ENCODE measurements at places on chromosomes 3 and 15.
A peak's percentile ranks its signal among the peaks of the same experiment; 100 is the strongest.

DNA sequence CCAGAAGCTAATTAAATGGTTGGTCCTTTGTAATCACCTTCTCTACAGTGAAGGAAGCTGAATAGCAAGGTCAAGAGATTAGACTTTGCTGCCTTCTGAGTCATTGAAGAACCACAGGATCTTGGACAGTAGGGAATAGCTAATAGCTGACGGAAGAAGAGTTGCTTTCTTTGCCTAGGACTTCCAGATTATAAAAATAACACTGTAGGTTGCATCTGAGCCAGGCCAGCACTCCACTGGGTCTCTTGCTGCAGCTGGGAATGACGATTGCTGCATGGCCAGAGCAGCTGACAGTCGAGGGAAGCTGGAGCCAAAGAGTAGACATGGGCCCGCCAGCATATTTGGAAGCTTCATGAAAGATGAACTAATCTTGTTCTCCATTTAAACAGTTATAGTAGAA is 81.5 kb upstream of the KCNMB2 start:
- no peak for DNase-seq

DNA sequence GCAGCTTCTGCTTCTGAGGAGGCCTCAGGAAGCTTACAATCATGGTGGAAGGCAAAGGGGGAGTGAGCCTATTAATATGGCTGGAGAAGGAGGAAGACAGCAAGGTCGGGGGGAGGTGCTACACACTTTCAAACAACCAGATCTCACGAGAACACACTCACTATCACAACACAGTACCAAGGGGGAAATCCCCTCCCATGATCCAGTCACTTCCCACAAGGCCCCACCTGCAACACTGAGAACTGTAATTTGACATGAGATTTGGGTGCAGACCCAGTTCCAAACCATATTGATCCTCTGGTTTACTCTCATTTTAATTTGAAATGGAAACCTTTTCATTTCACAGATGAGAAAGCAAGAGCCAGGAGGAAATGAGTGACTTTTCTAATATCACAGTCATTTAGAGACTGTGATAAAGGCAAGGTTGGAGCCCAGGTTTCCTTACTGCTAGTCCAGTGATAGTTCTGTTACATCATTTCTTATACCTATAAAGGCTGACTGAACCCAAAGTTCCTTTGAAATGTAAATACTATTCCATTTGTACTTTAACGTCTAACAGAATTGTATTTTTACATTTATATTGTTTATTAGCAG is 105.8 kb upstream of the GAP43 start:
- no peak for DNase-seq

GRCh38 chr3:5264896-5265770 is 77.6 kb downstream of the EDEM1 start:
- no peak for DNase-seq

GRCh38 chr3:9013782-9014563 is 50.7 kb upstream of the RAD18 start:
- no peak for DNase-seq

GRCh38 chr15:64931381-64931780 is 19.7 kb downstream of the ANKDD1A start:
- DNase-seq: no peak

- DNase-seq: no peak
These were observed 50.0 kb upstream of the CORO2B start for GRCh38 chr15:68528626-68529290.

- no peak for DNase-seq
These were observed 5.9 kb upstream of the ZNF621 start for GRCh38 chr3:40518848-40519247.

DNA sequence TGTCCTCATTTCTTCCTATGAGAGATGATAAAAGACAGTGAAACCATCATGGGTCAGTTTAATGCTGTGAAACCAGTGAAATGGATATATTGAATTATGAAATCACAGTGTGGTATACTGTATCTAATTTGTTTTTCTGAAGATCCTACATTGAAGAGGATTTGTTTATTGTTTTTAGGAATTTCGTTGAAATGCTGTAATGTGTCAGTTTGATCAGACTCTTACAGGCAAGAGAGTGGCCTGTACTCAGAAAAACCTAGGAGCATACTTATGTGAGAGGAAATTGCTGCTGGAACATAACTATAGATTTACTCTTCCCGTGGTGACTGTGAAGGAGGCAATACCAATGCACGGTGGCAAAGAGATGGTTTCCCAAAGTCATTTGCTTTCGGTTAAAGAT is 29.1 kb upstream of the ONECUT1 start:
- no peak for DNase-seq

DNA sequence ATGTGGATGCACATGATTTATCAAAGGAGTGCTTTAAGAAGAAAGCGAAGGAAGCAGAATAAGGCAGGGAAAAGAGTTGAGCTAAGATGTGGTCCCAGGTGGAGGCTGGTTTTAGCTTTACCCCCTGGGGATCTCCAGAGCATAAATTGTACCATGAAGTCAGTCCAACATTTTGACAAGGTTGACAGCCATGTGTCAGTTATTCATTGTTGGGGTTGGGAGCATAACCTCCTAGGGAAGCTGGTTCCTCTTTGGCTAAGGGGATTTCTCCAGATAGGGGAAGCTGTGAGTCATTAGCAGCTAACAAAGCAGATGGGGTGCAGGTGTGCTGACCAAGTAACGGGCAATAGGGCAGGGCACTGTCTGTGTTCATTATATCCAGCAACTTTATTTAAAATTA is 123.7 kb upstream of the IGSF10 start:
- DNase-seq: no peak

DNA sequence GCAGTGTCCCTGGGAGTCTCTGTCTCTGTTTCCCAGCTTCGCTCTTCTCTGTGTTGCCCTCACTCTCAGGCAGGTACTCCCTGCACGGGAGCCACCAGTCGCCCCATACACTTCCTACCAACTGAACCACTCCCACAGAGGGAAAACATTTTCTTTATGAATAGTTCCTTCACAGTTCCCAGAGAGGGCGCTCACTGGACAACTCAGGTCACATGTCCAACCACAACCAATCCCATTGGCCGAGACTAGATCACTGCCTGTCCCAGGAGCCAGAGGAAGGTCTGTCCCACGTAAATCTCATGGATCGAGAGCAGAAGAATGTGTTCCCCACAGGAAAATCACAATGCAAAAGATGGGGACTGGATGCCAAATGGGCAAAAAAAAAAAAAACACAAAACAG is 26.1 kb downstream of the GRK7 start:
- no peak for DNase-seq

DNA sequence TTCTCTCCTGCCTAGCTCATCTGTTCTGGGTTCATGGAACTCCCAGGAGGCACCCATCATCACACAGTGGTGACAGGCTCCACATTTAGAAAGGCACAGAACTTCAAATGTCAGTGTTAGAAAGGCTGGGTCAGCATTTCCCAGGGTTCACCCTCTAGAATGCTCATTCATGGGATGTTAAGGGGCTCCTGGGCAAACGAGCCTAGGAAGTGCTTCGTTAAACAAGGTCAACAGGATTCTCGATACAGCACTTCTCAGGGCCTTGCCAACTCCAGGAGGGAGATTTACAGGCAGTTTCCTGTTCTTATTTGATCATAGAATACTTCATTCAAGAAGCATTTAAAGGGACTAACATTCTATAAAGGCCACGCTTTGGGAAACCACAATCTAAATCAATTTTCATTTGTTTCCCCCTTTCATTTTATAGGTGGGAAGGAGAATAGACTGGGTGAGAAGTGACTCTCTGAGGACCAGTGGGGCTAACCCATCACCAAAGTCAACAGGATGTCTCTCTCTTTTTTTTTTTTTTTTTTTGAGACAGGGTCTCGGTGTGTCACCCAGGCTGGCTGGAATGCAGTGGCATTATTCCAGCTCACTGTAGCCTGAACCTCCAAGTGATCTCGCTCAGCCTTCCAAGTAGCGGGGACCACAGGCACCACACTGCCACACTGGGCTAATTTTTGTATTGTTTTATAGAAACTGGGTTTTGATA is 14.3 kb downstream of the IGDCC4 start:
- DNase-seq: peak; percentile 23

DNA sequence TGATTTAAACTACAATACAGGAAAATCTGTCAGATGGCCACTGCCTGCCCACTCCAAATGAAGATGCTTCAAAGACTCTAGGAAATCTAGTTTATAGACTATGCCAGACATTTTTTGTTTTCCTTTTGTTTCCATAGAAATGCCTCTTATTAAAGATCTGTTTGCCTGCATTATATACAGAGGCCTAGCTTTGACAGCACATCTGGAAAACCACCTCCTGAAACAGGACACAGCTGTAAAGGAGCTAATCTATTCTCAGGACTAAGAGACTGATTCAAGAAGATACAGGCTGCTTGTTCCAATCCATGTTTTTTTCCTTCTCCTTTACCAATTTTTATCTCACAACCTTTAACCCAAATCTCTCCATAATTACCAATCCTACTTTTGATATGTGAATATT is 75.3 kb upstream of the STRIT1 start:
- no peak for DNase-seq

- no peak for DNase-seq
These were observed 8.0 kb downstream of the IP6K2 start for GRCh38 chr3:48709051-48709461.

DNA sequence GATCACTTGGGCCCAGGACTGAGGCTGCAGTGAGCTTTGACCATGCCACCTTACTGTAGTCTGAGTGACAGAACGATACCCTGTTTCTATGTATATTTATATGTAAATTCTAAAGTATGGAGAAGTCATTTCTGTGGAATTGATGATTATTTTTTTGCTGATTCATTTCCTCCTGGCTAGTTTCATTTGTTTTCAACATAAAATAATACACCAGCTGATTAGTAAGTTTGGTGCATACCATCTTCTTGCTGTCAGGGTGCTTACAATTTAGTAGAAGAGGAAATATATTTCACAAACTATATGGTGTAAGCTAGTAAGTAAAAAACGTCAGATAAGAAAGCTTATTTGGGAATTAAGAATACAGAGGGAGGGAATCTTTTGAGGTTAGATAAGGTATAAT is 36.0 kb downstream of the SLC25A26 start:
- DNase-seq: no peak

- no peak for DNase-seq
These were observed 19.7 kb upstream of the PSMD6 start for GRCh38 chr3:64042952-64043351.

DNA sequence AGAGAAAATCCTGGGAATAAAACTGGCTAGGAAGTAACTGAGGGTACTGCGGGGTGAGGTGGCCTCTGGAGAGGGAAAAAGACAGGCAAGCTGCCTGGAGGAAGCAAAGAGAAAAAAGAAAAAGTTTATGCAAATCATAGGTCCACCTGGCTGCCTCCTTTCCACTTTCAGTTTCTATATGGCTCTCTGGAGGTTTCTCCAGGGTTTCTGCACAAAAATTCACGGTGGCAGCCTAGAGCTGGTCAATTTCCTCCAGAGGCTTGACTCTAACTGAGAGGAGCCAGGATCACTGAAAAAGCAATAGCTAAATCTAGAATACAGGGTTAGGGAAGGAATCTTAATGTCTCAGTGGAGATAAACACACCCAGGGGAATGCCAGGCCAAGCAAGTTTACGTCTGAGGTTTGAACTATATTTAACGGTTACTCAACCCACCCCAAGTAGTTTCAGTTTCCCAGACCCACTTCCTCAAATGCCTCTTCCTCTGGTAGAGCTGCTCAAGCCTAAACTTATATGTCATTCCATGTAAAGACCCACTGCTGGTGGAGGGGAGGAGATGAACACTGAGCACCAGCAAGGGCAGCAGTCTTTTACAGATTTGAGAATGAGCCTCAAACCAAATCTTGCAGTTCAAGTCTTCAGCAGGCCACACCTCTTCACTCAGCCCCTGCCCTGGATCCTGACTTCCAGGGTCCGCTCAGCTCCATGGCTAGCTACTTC is 5.7 kb downstream of the LYSMD2 start:
- no peak for DNase-seq

GRCh38 chr15:64461721-64462162 is 1.4 kb downstream of the ZNF609 start:
- peak; percentile 12 for DNase-seq

DNA sequence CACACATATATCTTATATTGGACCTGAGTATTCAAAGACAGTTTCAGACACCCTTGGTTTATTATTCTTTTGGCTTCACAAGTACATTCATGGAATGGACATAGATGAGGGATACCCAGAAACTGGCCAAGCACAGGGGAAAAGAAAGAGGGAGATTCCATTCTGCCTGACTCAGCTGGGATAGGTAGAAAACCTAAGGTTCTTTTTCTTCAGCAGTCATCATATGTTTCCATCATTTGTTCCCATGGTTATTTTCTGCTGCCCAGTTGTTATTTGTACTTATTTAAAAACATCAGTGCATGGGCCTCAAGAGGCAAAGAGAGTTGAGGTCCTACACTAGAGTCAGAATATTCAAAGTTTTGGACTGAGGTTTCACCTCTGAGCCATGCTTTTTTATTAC is 91.8 kb downstream of the FILIP1L start:
- DNase-seq: no peak

DNA sequence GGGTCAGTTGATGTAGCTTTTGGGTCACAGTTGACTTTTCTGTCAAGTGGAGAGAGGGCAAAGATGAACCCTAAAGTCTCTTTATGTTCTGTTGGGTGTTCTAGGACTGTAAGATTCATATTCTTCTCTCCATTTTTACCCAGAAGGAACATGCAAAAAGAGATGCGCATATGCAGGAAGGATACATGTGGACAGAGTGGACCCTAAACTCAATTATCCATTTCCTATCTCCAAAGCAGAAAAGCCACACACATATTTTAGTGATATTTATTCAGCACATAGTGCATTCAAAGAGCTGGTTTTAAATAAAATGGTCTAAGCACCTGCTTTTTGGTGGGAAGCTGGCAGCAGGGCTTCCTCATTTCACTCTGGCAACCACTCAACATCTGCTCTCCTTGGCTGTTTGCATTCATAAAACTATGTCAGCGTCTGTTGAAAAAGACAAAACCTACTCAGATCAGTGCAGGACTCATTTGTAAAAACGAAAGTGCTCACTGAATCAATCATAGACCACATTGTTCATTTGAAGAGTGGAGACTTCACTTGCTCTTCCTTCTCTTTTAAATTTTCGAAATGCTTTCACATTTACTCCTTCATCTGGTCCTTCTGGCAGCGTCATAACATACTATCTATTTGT is 96.6 kb downstream of the SEMA6D start:
- DNase-seq: no peak

DNA sequence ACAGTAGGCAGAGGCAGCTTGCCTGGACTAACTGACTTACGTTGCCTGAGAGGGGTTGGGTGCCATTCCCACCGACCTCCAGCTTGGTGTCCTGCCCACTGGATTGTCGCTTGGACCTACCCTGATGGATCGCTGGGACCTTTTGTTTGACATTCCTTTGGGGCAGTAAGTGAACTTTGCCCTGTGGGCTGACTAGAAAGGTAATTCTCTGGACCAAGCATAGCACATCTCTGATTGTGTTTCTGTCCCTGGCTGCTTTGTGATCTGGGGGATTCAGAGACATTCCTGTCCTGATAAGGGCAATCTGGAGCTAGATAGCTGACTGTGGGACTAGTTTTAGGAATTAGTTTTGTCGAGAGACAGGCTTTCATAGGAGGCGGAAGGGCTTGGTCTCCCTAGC is 19.5 kb upstream of the IFT57 start:
- DNase-seq: no peak

DNA sequence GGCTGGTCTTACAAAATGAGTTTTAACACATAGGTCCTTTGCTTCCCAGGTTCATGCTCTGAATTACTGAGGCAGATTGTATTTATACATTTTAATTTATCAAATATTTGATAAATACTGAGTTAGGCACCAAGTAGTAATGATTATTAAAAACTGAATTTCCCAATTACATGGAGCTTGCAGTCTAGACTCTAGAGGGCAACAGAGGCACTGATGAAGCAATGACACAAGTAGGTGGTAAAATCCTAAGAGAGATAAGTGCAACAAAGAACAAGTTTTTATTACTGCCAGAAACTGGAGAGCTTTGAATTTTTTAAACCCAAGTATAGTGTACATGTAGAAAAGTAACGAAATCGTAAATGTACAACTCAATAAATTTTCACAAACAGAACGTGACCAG is 406.2 kb upstream of the RARB start:
- DNase-seq: no peak
